Breast epithelium (tissue), 4 donors: ENCODE measurements at places on chromosomes 6 and 20. TPM values are rescaled to one million over a fixed set of nuclear protein-coding genes. Genes with fewer than 3 reads are reported as not detected.

Gene ARMC2
- total RNA-seq: 4.3 TPM

Gene RIMS4
- total RNA-seq: 1.8 TPM

Gene ENPP4
- total RNA-seq: 22.2 TPM

Gene VEGFA
- 123 TPM for total RNA-seq

Gene CLVS2
- total RNA-seq: not detected

Gene OPN5
- not detected for total RNA-seq

Gene VGLL2
- total RNA-seq: not detected

Gene DSE
- total RNA-seq: 40.6 TPM

Gene CLPSL1
- total RNA-seq: not detected

Gene DDX43
- 1.5 TPM for total RNA-seq

Gene NANP
- total RNA-seq: 3.8 TPM

Gene GSTA4
- total RNA-seq: 25.9 TPM

Gene PHF1
- 72.8 TPM for total RNA-seq

Gene HLA-DPA1
- total RNA-seq: 75.4 TPM

Gene IL17F
- total RNA-seq: not detected

Gene FIG4
- total RNA-seq: 29.6 TPM

Gene FBXL4
- 39.4 TPM for total RNA-seq

Gene RNF182
- 1.5 TPM for total RNA-seq
